ENCODE measurements at places on chromosomes 16 and 17.

GRCh38 chr16:12201866-12202265 lies 225.3 kb downstream of the SNX29 start:
- no peak for DNase-seq

DNA sequence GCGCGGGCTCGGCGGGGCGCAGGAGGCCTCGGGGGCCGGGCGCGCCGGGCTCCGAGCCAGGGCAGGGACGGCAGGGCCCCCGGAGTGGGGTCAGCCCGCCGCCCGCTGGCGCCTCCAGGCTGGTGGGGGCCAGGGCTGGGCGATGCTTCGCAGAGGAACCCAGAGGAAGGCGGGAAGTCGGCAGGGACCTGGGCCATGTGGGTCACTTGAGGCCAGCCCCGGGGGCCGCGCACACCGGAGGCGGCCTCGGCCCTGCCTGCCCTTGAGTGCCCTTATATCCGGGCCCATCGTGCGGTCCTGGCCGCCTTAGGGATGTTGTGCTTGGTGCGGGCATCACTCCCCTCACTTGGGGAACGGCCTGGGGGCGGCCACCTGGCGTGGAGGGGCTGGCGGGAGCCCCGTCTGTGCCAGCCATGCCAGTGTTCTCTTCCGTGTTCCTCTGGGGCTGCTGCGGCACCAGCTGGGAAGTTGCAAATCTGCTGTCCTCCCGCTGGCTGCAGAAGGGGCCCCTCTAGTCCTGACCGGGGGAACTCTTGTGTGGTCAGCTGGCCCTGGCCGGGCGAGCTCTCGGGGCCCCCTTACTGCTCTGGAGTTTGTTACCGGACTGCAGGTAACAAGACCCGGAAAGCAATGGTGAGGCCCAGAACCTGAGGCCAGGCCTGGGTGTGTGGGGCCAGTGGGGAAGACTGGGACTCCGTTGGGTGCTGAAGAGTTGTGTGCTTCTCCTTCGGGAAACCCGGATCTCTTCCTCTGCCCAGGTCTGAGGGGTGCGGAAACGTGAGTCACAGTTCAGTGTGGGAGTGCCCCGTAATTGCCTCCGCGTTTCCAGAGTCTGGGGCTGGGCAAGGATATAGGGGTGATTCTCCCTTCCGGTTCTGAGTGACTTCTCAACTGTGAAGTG lies 849 bp downstream of the CAPN15 start:
- DNase-seq, result peak; percentile 86

GRCh38 chr17:79931817-79932309 lies 92.6 kb upstream of the CBX4 start:
- DNase-seq, result no peak

DNA sequence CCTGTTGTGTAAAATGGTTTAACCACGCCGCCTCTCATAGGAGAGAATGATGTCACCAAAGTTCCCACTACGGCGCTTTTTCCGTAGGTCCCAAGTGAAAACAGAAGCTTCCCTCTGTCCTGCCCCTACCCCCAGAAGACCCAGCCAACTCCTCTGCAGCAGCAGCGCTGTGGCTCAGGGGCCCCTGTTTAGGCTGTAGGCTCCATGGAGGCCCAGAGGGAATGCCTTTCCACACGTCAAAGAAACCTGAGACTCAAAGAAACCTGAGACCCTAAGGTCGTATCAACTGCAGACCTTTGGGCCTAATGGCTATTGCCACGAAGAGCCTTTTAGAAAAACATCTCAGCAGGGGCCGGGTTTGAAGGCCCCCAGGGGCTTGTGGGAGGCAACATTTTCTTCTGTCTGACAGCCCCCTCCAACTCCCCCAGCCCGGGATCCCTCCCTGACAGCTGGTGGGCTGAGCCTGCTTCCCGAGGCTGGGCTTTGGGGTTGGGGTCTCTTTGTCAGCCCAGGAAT lies 43.1 kb upstream of the MEAK7 start:
- DNase-seq, result peak; percentile 29

- DNase-seq, result peak; percentile 85
Observed at GRCh38 chr16:49855280-49855821, 561 bp downstream of the ZNF423 start.

DNA sequence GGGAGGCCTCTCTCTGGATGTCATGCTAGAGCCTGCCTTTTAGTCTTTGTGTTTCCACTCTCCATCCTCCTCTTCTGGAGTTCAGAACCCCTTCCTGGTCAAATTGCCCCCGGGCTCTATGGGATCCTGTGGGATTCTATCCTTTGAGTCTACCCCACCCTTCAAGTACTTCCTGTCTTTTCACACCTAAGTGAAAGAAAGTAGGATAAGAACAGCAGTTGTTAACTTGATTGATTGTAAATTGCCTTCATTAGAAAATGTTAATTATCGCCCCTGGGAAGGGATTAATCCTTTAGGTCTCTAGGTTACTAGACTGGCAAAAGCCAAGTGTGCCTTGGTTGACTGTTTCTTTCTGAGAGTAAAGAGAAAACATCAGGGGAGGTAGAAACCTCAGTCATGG lies 30.1 kb downstream of the PRKCB start:
- no peak for DNase-seq

Measured in NB4 (cell line).